ENCODE measurements at places on chromosomes 11 and 22.

GRCh38 chr22:38456841-38457699 is 2.1 kb upstream of the KCNJ4 start:
- DNase-seq, result no peak

DNA sequence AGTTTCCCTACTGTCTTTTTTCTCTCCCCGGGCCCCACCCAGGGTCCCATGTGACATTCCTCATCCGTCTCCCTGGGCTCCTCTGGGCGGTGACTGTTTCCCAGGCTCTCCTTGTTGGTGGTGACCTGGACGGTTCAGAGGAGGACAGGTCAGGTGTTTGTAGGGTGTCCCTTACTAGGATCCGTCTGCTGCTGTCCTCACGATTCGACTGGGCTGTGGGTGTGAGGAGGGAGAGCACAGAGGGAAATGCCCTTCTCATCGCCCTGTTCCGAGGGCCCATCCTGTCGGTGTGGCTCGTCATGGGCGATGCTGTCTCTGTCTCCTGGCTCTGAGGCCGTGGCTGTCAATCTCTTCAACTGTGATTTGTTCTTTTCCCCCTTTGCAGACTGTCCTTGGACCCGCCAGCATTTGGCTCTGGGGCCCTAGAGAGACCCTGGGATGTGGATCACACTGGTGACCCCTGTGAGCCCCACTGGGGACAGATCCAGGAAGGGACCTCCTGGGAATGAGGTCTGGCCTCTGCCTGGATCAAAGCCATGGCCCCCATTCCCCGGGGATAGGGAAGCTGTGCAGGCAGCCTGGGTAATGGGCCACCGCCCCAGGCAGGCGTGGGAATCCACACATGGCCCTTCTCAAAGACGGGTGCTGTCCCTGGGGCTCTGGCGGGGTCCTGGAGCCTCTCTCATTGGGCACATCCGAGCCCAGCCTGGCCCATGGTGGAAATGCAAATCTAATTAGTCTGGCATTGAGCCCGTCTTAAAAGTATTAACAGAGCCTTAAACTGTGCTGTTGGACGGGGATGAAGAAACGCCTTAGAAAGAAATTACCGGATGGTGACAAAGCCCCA is 46.8 kb upstream of the KCNQ1OT1 start:
- DNase-seq, result no peak

GRCh38 chr22:27445881-27446280 is 355.7 kb downstream of the MN1 start:
- no peak for DNase-seq

DNA sequence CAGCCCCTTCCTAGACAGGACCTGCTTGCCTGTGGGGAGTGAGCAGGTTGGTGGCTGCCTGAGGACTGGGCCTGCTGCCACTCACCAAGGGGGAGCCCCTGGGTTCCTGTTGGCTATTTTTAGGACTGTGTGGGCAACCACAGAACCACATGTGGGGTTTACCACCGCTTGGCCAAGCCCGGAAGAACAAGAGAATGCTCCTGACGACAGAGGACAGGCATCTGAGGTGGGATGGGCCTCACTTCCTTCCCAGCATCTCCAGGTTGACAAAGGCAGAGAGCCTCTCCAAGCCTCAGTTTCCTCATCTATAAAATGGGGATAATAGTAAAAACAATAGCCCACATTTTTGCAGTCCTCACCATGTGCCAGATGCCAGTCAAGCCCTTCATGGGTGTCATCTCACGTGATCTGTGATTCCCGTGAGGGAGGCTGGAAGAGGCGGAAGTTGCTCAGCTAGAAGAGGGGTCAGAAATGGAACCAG is 43.6 kb downstream of the LRRC32 start:
- no peak for DNase-seq

DNA sequence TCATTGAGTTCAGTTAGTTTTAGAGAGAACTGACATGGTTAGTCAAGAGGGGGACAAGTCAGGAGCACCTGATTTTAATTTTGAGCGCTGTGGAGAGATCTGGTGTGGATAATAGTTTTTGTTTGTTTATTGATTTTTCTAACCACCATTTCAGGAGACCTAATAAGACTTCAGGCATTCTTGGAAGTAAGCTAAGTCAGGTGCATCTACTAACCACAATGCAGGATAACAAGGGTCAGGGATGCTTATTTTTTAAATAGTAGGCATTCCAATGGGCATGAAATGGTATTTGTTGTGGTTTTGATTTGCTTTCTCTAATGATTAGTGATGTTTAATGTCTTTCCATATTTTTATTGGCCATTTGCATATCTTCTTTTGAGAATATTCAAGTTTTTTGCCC is 212.1 kb downstream of the NAV2 start:
- DNase-seq, result no peak

DNA sequence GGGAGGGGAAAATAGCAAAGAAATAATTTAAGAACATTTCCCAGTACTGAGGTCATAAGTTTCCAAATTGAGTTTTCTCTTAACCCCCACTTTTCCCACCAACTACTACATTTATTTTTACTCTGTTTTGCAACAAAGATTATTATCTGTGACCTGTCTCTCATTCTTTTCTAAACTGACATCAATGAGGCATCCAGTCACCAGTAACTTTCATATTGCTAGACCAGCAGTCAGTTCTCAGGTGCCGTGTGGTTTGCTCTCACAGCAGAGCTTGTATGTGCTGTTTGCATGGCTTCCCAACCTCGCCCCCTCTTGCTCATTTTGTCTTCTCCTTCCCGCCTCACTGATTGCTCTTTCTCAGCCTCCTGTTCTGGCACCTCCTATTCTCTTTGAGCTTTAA is 1091.3 kb downstream of the TBC1D22A start:
- DNase-seq, result no peak

- no peak for DNase-seq
Observed at GRCh38 chr11:83571302-83571701, 285.1 kb upstream of the CCDC90B start.

DNA sequence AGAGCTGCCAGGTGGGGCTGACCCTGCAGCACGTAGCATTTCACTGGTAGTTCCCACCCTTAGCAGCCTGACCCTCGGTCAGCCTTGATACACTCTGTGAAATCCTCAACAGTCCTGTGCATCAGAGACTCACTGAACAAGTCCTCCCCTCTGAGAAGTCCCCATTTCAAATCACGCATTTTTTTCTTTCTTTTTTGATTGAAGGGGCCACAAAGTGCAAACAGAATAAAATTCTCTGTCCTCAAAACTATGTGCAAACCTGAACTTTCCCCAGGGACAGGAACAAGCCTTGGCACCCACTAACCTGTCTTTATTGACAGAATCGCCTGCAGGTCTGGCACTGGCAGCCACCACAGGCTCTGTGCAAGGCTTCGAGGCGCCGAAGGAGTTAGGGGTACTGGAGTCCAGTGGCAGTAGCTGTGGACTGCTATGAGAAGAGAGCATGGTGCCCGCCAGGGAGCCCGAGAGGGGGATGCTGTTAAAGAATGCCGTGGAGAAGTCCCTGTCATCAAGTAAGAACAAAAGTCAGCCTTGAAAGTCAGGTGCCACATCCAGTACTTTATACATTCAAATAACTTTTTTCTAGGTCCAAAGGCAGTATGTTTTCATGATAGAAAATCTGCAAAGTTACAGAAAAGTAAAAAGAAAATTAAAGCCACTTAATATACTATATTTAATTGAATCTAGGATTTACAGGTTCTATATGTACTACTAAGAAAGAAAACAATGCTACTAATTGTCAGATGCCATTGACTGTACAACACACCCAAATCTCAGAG is 53.8 kb downstream of the HIRA start:
- no peak for DNase-seq

- DNase-seq, result no peak
Observed at GRCh38 chr11:8697054-8697453, 14.5 kb downstream of the RPL27A start.

- DNase-seq, result peak; percentile 81
Observed at GRCh38 chr11:92843455-92843854, 126.0 kb upstream of the MTNR1B start.

- DNase-seq, result no peak
Observed at GRCh38 chr11:33064033-33064825, 24.9 kb downstream of the TCP11L1 start.

DNA sequence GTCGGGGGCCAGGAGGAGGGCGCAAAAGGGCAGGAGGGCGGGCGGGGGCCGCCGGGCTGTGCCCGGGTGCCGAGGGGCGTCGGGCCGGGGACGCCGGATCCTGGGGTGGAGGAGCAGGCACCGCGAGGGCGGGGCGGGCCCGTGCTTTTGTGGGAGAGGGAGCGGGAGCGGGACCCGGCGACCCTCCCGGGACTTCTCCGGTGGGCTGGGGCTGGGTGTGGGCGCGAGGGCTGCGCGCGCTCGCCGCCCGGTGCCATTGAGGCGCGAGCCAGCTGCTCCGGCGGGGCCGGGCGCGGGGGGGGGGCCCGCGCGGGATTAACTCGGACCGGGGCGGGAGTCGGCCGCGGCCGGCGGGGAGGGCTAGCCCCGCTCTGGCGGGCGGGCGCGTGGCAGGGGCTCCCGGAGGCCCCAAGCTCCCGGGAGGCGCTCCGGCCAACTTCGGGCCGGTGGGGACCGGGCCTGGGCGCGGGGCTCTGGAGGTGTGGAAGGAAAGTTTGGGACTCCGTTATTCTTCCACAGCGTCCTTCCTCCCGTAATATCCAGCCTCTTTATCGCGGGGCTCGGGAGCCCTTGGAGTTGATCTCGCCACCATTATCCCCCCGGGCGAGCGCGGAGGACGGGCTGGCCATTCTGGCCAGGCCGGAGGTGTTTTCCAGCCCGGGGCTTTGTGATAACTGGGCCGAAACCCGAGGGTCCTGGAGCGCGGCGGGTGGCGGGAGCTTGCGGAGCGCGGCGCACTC is 936 bp downstream of the CECR2 start:
- no peak for DNase-seq

DNA sequence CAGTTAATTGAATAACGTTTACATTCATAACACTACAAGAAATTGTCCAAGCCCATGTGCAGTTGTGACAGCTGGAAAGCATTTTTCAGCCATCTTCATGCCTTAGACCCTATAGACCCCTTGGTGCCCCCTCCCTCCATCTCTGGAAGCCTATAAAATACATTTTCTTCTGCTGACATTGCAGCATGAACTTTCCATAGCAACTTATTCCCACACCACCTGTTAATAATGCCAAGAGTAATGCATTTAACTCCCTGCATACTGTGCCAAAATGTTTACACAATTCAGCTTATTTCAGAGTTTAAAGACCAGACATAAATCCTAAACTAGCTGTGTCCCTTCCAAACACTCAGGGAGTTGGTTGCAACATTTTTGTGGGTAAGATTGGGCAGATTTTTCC is 143.0 kb upstream of the ARHGAP20 start:
- no peak for DNase-seq

GRCh38 chr11:120854988-120855387 is 168.9 kb upstream of the TBCEL start:
- DNase-seq, result no peak

DNA sequence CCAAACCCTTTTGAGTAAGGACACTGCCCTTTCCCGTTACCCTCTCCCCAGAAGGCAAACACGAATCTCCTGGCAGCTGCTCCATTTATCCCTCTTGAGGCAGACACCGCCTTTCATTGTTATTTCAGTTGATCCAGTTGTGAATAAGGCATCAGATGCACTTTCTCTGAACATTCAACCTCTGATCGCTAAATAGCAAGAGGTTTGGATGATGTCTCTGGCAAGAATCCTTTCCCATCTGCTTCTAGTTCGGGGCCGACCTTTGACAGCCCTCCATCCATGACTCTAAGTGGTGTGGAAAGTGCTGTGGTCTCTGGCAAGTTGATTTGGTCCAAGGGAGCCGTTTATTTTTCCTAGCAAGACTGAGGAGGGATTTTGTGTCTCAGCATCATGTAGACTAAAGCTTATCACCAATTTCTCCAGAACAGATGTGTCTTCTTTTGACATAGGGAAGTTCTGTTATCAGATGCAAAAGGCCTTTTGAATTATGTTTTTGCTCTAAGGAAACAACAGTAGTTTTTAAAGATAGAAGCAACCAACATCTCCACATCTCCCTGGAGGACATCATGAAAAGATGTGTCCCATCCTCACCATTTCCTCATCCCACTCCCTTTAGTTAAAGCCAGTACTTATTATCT is 123.6 kb downstream of the CCDC34 start:
- DNase-seq, result no peak

- no peak for DNase-seq
Observed at GRCh38 chr22:19783586-19784383, 23.2 kb downstream of the TBX1 start.

- no peak for DNase-seq
Observed at GRCh38 chr11:1281974-1282365, 27.5 kb downstream of the TOLLIP start.

DNA sequence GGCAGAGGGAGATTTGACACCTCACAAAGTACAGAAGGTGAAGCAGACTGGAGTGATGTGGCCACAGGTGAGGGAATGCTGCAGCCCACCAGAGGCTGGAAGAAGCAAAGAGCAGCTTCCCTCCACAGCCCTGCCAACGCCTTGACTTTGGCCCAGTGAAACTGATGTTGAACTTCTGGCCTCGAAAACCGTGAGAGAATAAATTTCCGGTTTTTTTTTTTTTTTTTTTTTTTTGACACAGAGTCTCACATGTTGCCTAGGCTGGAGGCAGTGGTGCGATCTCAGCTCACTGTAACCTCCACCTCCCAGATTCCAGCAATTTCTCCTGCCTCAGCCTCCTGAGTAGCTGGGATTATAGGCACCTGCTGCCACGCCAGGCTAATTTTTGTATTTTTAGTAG is 8.7 kb downstream of the KMT5B start:
- no peak for DNase-seq

GRCh38 chr11:75277991-75278790 is 37.6 kb downstream of the TPBGL start:
- DNase-seq, result no peak

GRCh38 chr22:24962835-24963234 is 10.3 kb downstream of the KIAA1671 start:
- DNase-seq, result no peak

DNA sequence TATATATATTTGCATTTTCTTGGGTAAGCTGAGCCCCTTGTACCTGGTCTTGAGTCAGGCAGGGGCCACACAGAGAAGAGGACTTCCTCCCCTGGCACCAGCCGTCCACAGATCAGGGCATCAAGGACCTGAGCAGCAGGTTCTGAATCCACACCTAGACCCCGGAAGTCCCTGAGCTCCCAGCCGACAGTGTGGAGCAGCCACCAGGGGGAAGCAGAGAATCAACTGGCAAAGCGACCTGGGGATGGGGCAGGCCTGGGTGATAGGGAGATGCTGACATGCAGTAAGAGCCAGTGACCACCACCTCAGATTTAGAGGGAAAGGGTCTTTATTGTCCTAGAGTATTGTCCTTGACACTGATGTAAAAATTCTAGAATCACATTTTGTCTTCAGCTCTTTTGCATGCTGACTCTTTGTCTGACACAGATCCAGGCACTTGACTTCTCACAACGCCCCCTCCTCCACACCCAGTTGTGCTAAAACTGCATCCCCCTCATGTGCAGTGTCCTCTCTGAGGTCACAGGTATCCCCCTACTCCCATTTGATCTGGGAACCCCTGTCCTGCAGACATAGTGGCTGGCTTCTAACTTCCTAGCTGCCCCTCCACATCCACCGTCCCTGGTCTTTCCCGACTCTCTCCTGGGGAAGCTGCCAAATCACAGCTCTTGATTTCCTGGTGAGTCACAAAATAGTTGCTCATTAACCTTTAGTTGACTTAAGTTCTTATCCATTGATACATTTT is 109.3 kb downstream of the GGTLC2 start:
- peak; percentile 25 for DNase-seq

Data from NCI-H748 treated with DMSO at 0.1 percent for 48 hours (cell line).